Ureter (tissue), 1 donor: ENCODE measurements at places on chromosomes 4 and X. TPM values are rescaled to one million over a fixed set of nuclear protein-coding genes. Genes with fewer than 3 reads are reported as not detected.

DNA sequence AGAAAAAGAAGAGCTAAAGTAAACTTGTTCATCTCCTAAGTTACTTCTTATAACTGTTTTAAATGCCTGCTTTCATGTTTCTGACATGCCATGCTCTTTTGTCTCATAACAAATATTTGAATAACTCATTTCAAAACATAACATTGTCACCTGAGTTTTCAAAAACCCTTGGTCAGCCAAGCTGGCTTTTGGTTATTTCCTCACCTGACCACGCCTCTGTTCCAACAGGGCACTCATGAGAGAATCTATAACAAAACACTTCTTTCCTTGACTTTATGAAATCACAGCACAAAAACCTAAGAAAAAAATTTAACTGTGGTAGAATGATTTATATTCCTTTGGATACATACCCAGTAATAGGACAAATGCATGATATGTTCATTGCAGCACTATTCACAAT is 172.9 kb upstream of the GALNT7 start:
- DNase-seq = no peak

The SLIT2 gene
- 38.1 TPM for total RNA-seq

DNA sequence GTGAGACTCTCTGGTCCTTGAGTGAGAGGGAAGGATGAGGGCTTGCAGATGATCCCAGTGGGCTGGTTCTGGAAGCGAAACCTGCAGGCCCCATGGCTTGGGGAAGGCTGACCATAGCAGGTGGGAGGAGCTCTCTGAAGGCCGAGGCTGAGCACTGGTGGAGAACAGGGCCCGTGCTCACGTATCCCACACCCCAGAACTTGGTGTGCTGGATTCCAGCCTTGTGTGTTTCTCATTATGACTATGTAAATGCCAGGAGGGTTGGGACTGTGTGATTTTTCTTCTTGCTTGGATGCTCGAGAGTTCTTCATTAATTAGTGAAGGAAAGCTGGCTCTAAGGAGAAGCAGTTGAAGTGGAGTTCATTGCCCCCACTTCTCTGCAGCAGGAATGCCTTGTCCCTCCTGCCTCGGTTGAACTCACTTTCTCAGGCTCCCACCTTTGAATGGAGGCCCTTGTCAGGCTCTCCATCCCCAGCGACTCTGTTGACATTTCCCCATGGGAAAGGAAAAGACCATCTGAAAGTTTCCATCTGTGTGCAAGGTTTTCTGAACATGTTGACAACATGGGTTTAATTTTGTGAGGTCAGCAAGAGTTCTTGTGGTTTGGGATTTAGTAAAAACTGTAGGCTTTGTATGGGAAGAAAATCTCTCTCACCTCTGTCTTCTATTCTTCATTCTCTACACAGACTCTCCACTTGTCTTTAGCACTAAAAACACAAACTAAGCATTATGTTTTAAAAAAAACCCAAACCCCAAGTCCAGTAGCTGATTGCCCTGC is 57.7 kb downstream of the TBL1X start:
- no peak for DNase-seq

- DNase-seq = no peak
Observed at GRCh38 chr4:89137695-89138094, 26.4 kb downstream of the TIGD2 start.

GRCh38 chr4:8917321-8917811 is 45.7 kb upstream of the HMX1 start:
- DNase-seq = peak; percentile 36

The HSFX2 gene
- total RNA-seq = not detected

DNA sequence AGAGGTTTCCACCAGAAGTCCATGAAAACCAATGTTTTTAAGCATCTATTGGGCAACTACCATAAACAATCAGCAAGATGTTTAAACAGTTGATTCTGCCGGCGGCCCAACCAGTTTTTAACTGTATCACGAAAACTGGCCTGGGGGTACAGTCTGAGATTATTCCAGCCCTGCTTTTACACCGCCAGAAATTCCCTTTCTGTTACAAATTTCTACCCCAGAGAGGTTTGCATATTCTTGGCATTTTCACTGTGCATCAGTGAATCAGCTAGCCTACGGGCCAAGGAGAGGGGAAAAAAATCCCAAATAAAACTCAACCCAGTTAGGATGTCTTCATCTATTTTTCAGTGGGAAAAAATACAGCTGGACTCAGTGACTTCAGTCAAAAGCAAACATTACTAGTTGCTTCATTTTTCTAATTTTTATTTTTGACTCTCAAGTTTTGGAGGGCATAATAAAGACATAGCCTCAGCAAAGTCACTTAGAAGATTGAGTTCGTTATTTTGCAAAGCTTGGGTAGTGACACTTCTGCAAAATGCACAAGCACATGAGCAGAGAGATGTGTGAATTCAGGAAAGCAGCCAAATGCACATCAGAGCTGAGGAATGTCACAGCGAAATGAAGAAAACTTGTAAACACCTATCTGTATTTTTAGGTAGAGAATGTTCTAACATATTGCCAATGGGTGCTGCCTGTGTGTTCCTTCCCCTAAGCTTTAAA is 167.8 kb upstream of the GK2 start:
- no peak for DNase-seq

The ALPK1 gene
- 49.1 TPM for total RNA-seq

GRCh38 chr4:151830168-151830567 is 69.4 kb upstream of the GATB start:
- DNase-seq = no peak

GRCh38 chr4:17152941-17153540 is 254.6 kb upstream of the LDB2 start:
- DNase-seq = no peak

- DNase-seq = no peak
Observed at GRCh38 chrX:102593367-102593766, 5.9 kb upstream of the ARMCX5 start.

DNA sequence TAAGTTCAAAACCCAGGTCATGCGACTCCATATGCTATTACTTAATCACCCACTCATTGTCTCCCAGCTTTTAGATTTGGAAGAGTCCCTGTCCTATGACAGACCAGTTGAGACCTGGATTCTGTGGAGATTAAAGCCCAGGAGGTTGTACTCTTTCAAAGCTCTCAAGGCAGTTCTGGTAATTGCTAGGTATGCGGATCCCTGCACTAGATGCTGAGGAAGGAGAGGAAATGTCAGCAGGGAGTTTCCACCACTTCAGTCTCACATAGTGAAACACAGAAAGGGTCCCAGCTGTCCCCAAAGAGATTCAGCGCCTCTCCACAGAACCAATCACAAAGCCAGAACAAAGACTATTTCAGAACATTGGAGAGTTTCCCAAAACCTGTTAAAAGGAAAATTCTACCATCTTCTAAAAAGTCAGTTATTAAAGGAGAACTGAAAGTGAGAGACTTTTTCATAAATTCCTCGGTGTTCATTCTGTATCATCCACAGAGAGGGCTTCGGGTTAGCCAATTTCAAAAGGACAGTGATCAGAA is 53.4 kb downstream of the IRF2 start:
- DNase-seq = no peak

- DNase-seq = no peak
Observed at GRCh38 chr4:2286904-2287593, 25.1 kb upstream of the MXD4 start.

The ADAD1 gene
- total RNA-seq = not detected

The RXFP1 gene
- total RNA-seq = 0.10 TPM

The HDAC8 gene
- total RNA-seq = 42.1 TPM

The TMEM271 gene
- not detected for total RNA-seq

The RBMXL3 gene
- total RNA-seq = not detected

GRCh38 chrX:133583825-133584224 is 168.5 kb upstream of the GPC4 start:
- no peak for DNase-seq

DNA sequence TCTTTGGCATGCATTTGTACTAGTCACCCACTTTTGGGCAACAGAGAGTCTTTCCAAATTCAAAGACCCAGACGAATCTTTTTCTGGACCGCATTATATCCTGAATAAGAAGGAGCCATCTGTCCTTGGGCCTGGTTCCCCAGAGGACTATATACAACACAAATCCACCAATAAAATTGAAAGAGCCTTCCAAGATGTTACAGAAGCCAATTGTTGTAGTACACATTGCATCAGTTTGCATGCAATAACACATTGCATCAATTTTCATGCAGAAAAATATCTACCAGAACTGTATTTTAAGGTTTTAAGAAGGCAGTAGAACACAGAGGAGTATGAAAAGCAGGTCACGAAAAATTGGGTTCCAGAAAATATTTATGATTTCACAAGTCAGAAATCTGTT is 203.2 kb downstream of the HTR2C start:
- DNase-seq = no peak

The MSX1 gene
- 4.0 TPM for total RNA-seq

DNA sequence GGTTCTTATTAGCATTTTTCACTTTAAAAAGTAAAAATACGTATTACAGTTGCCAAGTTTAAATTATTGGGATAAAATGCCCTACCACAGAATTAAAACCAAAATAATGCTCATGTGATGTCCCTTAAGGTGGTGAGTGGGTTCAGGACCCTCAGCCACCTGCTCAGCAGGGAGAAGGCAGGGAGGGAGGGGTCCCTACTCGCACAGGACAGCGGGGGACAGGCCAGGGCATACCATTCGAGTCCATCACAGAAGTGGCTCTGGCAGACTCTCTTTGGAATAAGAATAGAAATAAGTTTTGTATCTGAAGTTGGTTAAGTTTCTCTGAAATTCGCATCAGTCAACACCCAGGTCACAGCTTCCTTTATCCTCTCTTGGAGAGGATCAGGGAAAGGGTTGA is 37.7 kb downstream of the NOP14 start:
- no peak for DNase-seq

DNA sequence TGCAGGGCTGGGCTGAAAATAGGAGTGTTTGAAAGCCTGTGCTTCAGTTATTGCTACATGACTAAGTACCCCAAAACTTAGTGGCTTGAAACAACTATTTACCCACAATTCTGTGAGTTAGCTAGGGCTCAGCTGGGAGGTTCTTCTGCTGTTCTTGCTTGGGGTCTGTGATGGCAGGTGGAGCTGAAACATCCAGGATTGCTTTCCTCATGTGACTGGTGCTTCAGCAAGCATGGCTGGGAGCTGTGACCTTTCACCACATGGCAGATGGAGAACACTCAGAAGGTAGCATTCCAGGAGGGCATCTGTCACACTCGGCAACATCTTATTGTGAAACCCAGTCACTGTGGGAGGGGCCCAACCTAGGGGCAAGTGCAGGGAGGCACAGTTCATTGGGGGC is 57.0 kb upstream of the TBC1D14 start:
- DNase-seq = no peak

DNA sequence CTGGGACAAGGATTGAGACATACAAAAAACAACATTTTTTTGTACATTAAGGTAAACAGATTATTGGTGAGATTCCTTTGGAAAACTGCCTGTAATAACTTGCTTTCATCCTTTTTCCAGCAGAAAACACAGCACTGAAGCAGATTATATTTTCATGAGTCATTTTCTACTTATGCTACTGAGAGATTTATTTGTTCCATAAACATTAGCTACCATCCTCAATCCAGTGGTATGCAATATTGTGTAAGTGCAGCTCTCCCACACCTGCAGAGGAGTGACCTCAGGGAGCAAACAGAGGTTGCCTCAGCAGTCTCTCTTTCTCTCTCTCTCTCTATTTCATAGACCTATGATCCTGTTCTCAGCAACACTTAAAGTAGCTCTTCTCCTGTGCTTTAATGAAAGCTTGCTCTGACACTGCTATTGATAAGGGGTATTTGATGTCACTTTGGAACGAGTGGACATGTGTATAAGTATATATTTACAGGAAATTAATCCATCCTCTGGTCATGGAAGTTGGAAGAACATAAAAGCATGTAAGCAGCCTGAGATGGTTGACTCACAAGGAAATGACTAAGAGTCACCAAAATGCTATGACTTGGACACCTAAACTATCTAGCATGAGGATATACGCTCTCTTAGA is 163.7 kb upstream of the SPANXC start:
- DNase-seq = no peak

- DNase-seq = no peak
Observed at GRCh38 chrX:106774981-106775380, 27.5 kb upstream of the TBC1D8B start.
